MCF 10A (cell line): ENCODE measurements at places on chromosomes 2 and 18. TPM values are rescaled to one million over a fixed set of nuclear protein-coding genes. Genes with fewer than 3 reads are reported as not detected.

Gene UCN
- total RNA-seq, result 7.9 and 9.5 TPM in 2 replicates

DNA sequence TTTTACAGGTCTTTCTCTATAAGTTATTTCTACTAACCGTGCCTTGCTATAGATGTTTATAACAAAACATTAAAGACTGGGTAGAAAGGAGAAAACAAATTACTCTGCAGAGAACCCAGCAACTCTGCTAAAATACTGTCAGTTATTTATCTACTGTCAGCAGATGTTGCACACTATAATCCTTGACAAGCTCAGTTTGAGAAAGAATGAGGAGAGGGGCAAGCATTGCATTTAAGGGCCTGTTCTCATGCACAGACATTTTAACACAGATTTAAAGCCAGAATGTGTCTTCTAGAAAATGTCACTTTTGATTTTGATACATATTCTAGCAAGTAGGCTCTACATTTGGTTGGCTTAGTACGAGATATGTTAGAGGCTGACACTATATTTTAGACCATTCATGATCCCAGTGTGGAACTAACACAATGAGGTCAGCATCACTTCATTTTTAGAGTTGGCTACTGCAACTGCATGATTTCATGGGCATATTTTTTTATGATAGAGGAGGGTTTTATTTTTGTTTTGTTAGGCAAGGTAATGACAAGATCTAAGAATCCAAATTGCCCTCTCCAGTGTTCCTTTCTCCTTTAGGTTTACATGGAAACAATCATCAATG lies 516.4 kb downstream of the ZEB2 start:
- no peak for DNase-seq
- H3K27me3 ChIP-seq, result no peaks in the 10 kb centered on the region
- H3K4me1 ChIP-seq, result no peaks in the 10 kb centered on the region
- no peaks in the 10 kb centered on the region for H3K36me3 ChIP-seq
- no peak overlapping the region for H3K4me3 ChIP-seq

GRCh38 chr18:71784777-71785176 lies 759.4 kb downstream of the CBLN2 start:
- H3K4me1 ChIP-seq, result no peaks in the 10 kb centered on the region
- H3K27ac ChIP-seq, result no peak overlapping the region
- peak; percentile 34 for DNase-seq
- no peaks in the 10 kb centered on the region for H3K27me3 ChIP-seq
- H3K36me3 ChIP-seq, result no peaks in the 10 kb centered on the region
- no peak overlapping the region for H3K4me3 ChIP-seq

GRCh38 chr2:135820003-135820618 lies 16.9 kb downstream of the LCT start:
- H3K27ac ChIP-seq, result no peak overlapping the region
- H3K36me3 ChIP-seq, result no peaks in the 10 kb centered on the region
- H3K4me3 ChIP-seq, result no peak overlapping the region
- H3K4me1 ChIP-seq, result no peaks in the 10 kb centered on the region
